ENCODE measurements at places on chromosomes 7 and 10.

GRCh38 chr7:98135984-98136383, 29.3 kb downstream of the LMTK2 start:
- no peak for DNase-seq

GRCh38 chr7:590731-591551, 71.3 kb upstream of the PDGFA start:
- DNase-seq: no peak

DNA sequence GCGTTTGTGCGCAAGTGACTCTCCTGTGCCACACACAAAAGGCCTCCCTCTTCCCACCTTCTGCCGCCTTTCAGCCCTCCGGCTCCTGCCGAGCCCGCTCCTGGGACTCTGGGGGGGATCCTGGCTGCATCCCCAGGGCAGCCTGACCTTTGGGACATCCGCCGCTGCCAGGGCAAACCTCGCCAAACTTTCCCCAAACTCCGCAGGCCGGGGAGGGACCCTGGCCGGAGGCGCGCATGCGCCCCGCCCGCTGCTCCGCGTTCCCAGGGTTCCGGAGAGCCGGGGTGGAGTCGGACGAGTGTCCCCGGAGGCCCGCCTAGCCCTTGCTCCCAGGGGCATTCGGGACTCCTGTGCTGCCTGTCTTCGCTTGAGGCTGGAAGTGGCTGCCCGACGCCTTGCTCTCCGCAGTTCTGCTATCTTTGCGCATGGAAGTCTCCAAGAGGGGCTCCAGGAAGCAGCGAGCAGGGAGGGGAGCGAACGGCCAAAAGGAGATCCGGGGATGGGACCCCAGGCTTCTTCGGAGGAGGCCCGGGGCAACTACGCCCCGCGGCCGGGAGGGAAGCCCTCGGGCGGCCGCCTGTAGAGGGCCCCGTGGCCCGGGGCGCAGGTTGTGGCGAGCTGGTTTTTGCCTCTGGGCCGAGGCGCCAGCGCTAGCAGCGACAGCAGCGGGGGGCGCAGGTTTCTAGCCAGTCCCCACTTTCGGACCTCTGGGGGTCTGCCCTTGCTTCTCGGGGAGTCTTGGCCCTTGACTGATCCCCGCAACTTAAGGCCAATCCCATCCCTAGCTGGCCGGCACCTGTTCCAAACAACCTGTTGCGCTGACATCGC, 7.0 kb downstream of the PTF1A start:
- DNase-seq: no peak

GRCh38 chr10:100977436-100977835, 8.1 kb downstream of the SEMA4G start:
- DNase-seq: no peak

GRCh38 chr7:106504645-106505044, 156.3 kb downstream of the CCDC71L start:
- no peak for DNase-seq
